ENCODE measurements at places on chromosomes 7 and 10.

DNA sequence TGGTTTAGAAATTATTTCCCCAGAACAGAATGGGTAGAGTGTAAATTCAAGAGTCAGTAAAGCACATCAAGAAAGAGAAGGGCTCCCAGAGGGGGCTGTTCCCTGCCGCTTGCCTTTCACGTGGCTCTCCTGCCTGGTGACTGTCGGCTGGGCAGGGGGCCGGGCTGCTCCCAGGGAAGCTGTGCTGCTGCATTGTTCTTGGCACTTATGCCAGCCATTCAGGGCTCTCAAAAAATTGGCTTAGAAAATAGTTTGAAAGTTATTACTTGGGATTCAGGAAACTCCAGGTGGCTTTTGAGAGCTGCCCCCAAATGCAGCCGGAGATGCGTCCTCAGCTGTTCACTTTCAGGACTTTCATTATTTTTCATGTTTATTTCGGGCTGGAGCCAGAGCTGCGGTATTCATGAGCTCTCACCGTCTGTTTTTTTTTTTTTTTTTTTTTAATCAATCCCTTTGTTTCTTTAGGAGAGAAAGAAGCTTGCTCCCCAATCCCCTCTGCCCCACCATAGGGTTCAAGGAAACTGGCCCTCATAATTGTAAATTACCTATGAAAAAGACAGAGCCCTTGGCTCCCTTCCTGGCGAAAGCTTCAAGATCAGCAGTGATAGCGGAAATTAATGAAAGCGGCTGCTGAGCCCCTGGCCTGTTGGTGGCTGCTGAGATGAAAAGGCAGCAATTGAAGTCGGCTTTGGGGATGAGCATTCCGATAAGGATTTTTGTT lies 94.1 kb downstream of the SORCS3 start:
- peak; percentile 40 for DNase-seq

DNA sequence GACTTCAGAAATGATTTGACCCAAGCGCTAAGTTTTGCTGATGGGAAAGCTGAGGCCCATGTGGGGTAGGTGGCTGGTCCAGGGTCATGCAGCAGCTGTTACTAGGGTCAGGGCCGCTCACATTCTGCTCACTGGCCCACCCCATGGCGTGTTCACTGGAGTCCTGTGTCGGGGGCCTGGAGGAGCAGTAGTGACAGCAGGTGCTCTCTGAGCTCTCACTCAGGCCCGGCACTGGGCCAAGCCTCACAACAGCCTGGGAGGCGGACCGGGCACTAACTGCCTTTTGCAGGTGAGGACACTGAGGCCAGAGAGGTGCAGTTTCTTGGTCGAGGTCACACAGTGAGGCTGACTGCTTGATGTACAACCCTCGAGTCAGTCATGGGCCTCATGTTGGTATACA lies 82.7 kb downstream of the GLRX3 start:
- no peak for DNase-seq

- no peak for DNase-seq
These were observed 166.9 kb upstream of the RNF32 start for GRCh38 chr7:156473476-156474240.

GRCh38 chr7:5824297-5824610 lies 42.8 kb upstream of the RNF216 start:
- no peak for DNase-seq

DNA sequence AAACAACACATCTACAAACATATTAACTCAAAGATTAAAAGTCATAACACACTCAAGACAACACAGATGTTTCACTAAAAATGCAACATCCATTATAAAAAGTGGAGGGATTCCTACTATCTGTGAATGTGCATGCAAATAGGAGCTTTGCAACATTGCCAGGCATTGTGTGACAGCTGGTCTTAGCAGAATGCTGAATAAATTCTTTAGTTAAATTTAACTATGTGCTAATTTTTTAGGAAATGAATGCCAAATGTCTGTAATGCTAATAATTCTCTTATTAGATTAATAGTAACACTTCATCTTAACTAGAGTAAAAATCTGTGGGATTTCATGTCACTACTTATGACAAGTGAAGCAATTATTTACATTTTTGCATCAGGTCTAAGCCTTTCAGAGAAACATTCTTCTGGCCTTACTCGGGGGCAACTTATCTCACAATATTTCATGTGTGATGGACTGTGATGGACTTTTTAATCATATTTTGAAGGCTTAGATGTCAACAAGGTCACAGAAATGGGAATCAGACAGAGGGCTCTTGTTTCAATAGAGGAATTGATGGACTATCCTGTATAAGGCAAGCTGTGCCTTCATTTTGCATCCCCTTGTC lies 524.6 kb upstream of the KCND2 start:
- DNase-seq = no peak

DNA sequence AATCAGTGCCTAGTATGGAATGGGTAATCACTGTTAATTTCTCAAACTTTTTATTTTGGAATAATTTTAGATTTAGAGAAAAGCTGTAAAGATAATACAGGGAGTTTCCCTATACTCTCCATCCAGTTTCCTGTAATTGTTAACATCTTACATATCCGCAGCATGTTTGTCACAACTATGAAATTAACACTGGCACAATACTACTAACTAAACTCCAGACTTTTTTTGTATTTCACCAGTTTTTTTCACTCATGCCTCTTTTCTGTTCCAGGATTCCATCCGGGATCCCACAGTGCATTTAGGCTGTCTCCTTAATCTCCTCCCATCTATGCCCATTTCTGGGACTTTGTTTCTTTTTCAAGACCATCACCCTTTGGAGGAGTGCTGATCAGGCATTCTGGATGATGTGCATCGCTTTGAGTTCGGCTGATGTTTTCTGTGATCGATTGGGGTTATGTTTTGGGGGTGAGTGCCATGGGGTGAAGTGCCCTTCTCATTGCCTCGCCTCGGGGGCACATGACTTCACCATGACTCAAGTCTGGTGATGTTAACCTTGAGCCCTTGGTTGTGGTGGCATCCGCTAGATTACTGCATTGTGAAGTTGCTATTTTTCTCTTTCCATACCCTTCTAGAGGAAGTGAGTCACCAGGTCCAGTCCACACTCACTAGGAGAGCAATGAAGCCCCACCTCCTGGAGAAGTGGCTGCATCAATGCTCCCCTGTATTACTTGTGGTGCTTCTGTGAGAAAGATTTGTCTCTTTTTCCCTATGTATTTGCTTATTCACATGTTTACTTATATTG lies 43.9 kb upstream of the GRB10 start:
- no peak for DNase-seq

DNA sequence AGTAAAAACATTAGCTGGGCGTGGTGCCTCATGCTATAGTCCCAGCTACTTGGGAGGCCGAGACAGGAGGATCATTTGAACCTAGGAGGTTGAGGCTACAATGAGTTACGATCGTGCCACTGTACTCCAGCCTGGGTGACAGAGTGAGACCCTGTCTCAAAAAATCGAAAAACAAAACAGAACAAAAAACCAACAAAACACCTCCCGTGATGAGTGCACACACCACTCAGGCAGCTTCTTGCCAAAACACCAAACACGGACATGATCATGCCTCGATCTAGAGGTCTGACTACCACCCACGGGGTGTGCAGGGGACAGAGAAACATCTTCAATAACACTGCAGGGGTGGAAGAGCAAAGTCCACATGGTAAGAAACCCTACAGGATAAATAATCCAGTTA lies 44.4 kb downstream of the AMZ1 start:
- no peak for DNase-seq

- no peak for DNase-seq
These were observed 41.0 kb upstream of the PSMG3 start for GRCh38 chr7:1610678-1611302.

DNA sequence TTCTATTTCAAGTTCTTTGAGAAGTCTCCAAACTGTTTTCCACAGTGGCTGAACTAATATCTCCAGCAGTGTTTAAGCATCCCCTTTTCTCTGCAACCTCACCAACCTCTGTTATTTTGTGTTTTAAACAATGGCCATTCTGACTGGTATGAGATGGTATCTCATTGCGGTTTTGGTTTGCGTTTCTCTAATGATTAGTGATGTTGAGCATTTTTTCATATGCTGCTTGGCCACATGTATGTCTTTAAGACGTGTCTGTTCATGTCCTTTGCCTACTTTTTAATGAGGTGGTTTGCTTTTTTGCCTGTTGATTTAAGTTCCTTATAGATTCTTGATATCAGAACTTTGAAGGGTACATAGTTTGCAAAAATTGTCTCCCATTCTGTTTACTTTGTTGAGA lies 156.6 kb upstream of the IMMP2L start:
- no peak for DNase-seq

DNA sequence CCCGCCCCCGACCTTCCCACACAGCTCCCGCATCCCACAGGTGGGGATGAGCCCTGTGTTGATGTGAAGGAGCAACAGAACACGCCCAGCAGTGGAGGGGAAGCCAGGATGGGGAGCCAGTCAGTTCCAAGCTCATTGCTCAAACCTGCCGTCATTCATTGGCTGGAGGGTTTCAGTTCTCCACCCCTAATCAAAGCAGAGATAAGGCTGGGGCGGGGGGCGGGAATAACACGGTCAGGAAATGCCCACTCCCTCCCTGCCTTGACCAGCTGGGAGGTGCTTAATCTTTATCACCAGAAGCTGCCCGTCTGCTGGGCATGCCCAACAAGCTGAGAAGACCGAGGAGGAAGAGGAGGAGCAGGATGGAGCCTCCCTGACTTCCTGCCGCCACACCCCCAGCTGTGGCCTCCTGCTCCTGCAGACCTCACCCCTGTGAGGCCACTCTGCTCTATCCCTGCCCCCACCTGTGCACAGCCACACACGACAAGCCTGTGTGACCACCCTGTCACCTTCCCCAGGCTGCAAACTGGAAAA lies 265.1 kb downstream of the ZEB1 start:
- peak; percentile 22 for DNase-seq
